ENCODE measurements at places on chromosomes 12 and 14.

DNA sequence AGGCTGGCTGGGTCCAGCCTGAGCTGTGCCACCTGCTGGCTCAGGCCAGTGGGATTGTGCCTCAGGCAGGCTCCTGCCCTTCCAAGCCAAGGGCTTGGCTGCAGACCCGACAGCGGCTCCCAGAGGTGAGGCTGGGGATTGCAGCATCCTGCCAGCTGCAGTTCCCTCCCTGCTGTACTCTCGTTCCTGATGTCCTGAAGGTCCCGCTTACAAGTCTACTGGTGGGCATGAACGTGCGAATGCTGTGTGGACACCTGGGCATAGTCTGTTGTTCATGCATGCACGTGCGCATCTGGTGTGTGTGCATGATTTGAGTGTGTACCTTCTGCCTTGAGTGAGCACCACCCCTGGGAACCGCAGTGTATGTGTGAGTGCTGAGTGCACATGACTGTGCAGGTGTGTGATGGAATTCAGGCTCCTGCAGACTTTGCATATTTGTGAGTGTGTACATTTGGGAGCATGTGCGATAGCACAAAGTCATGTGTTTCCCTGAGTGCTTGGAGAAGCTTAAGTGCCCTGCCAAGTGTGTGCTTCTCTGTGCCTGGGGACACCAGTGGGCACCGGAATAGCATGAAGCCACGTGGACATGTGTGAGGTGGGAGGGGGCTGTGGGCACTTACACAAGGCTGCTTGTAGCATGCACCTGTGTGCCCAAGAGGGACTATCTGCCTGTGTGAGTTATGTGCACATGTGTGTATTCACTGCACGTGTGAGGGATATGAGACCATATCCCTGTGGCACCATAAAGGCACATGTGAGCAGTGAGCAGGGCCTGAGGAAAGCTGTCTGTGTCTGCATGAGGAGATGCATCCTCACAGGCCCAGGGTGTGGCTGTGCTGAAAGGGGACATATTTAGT lies 19.3 kb upstream of the KRT7 start:
- DNase-seq, result peak; percentile 73

DNA sequence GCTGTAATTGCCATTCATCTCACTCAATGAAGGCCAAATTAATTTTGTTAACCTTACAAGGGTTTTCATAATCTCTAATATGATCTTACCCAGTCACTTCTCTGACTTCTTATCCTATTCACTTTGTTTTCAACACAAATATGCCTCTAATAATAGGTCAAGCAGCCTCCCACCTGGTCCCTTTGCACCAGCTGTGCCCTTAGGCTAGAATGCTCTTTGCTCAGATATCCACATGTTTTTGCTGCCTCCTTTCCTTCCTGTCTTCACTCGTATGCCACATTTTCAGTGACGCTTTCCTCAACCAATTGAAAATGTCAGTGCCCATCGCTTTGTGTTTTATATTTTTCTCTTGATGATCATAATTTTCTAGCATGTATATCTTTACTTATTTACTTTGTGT lies 106.4 kb upstream of the SYT10 start:
- no peak for DNase-seq

DNA sequence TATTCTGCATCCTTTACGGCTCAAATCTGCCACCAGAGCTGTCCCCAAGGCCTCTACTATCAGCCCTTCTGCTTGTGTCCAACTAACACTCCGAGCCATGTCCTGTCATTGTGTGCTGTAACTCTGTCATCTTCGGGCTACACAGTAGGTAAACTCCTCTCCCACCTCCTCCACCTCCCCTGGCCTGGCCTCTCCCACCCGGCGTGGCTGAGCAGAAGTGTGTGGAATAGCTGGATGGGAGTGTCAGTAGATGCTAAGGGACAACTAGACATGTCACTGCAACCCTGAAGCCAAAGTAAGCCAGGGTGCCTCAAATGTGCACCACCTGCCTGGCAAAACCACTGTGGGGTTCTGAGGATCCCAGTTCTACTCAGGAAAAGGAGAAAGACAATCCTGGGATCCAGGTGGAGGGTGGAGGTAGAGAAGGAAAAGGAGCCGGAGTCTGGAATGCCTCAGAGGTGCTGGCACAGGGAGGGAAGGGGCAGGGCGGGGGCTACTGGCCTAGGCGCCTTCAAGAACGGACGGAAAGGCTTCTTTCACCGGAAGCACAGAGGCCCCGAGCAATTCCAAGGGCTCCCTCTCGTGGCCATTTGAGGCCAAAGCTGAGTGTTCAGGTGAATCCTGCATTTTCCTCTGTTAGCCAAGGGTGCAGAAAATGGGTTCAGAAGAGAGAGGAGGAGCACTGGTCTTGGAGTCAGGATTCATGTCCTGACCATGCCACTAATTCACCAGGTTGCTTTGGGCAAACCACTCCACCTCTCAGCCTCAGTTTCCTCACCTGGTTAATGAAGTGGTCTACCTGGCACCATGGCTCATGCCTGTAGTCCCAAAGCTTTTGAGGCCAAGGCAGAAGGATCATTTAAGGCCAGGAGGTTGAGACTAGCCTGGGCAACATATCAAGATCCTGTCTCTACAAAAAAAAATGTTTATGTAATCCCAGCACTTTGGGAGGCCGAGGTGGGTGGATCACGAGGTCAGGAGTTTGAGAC lies 20.5 kb upstream of the FAM181A start:
- DNase-seq, result peak; percentile 78

DNA sequence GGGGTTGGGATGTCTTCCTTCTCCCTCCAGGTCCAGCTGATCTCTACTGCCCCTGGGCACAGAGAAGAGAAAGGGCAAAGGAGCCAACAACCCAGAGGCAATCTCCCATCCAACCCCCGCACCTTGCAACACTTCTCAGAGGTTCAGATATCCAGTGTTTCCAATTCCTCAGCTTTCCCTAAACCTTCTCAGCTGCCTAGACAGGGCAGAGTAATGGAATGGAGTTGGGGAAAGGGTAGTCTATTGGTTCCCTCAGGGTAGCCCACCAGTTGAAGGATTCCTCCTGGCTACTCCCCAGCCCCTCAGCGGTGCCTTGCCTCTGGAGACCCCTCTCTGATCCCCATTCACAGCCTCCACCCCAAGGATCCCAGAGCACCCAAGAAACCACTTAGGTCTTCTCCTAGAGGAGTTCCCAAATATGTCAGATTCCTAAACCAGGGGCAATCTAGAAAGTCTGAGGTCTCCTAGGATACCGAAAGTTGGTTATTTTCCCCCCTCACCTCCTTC lies 537 bp downstream of the NFE2 start:
- DNase-seq, result no peak

GRCh38 chr14:56299306-56299984 lies 181.2 kb downstream of the PELI2 start:
- no peak for DNase-seq
